ENCODE measurements at places on chromosomes 5 and 9. TPM values are rescaled to one million over a fixed set of nuclear protein-coding genes. Genes with fewer than 3 reads are reported as not detected.

DNA sequence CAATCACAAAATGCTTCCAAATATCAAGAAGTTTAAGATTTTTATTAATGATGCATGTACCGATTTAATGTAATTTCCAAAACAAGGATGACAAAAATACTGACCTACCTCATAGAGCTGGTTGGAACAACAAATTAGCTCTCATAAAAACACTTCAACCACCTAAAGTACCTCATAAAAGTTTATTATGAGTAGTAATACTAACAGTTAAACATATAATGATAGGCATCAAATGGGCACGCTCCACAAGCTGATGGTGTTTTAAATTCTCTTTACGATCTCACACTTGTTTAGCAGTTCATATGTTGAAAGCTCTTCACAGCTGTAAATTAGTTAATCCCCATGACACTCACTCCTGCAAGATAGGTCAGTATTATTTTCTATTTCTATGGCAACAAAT, 150.0 kb upstream of the KIF2A start:
- DNase-seq, result no peak

GRCh38 chr9:76323490-76323889, 70.7 kb downstream of the RFK start:
- DNase-seq, result no peak

The GPX3 gene
- 93.2 TPM for total RNA-seq

DNA sequence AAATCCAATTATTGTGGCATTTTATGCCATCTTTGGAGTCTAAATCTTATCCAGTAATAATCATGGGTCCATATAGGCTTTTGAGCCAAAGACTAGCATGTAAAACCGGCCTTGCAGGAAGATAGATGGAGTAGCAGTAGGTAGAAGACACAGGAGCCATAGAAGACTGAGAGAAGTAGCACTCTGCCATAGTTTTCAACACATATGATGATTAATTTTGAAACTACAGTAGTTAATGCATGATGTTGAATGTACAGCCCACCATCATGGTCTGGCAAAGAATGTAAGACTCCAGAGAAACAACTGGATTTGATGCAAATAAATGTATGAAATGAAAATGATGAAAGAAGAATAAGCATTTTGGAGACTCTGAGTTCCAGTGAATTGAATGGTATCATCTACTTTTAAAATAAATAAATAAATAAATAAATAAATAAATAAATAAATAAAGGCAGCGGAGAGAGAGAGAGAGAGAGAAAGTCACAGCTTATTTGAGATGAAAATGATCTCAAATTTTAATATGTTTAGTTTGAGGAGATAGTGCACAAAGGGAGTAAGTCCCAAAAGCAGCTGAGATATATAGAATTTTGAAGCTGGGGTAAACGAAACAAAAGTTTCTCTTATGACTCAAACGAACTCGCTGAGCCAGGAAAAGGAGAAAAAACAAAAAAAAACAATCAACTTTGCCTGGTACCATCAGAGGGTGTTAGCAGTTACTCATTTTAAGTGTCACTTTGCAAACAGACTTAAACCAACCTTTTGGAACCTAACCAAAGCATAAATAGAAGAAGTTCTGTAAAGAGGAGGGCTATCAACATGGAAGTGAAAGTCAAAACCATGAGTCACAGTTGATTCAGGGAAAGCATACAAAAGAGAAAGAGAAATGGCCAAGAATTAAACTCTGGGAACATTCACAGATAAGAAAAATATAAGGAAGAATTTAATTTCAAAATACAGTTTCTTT, 388.7 kb downstream of the CETN3 start:
- peak; percentile 80 for DNase-seq

The ELAVL2 gene
- total RNA-seq, result not detected

The ATG12 gene
- 48.7 TPM for total RNA-seq

DNA sequence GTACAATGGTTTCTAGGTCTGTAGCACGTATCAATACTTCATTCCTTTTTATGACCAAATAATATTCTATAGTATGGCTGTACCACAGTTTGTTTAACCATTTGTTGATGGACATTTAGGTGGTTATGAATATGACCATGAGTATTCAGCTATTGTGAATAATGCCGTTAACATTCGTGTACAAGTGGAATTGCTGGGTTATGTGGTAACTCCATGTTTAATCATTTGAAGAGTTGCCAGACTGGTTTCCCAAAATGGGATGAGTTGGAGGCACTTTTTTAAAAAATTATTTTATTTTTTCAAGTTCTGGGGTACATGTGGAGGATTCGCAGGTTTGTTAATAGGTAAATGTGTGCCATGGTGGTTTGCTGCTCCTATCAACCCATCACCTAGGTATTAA, 4.6 kb downstream of the SNX2 start:
- DNase-seq, result no peak

DNA sequence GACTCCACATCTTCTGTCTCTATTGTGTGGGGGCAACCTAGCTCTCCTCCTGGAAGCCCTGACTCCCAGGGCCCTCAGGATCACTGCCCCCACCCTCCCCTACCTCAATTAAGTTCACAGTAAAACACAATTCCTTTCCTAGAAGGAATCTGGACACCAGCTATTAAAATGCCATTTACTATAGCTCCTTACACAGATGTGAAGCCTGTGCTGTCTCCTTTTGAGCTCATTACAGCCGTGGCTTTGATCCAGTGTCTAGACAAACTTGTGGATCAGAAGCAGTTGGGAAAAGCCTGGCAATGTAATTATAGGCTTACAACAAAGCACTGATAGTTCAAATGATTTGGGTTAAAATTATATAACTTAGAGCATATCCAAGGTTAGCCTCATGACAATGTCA, 107.0 kb upstream of the SMIM23 start:
- DNase-seq, result no peak

GRCh38 chr9:104256031-104256695, 162.1 kb downstream of the SMC2 start:
- DNase-seq, result no peak

DNA sequence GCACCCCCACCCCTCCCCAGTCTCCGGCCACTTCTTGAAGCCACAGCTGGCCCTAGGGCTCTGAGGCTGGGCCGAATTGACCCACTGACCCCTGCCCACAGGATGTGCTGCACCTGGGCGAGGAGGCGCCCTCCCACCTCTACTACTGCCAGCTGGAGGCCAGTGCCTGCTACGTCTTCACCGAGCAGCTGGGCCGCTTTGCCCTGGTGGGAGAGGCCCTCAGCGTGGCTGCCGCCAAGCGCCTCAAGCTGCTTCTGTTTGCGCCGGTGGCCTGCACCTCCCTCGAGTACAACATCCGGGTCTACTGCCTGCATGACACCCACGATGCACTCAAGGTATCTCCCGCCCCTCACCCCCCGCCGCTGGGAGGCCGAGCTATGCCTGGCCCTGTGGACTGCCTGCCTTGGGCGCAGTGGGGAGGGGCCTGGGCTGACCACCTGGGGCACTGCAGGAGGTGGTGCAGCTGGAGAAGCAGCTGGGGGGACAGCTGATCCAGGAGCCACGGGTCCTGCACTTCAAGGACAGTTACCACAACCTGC, 21.3 kb downstream of the HK3 start:
- no peak for DNase-seq

GRCh38 chr5:153672347-153673090, 182.0 kb downstream of the GRIA1 start:
- DNase-seq, result no peak

The DMGDH gene
- 8.1 TPM for total RNA-seq

DNA sequence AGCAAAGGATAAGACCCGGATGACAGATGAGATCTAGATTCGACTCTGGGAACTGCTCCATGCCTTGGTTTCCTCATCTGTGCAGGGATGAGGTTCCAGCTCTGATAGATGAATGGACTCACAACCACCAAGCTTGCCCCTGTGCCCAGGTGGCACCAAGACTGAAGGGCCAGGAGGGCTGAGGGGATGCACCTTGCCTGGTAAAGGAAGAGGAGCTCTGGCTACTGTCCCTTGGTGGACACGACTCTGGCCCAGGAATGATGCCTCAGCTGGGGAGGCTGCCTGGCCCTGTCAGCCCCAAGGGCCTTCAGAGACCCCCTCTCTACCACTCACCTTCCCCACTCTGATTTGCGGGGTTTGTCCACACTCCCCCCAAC, 24.9 kb upstream of the ANXA6 start:
- no peak for DNase-seq

The GPRIN1 gene
- total RNA-seq, result 7.2 TPM

GRCh38 chr9:131835151-131835910, 95.5 kb upstream of the RAPGEF1 start:
- no peak for DNase-seq

- DNase-seq, result no peak
Observed at GRCh38 chr9:76561050-76561713, 102.2 kb downstream of the GCNT1 start.

- DNase-seq, result no peak
Observed at GRCh38 chr5:39578887-39579497, 154.2 kb upstream of the DAB2 start.

DNA sequence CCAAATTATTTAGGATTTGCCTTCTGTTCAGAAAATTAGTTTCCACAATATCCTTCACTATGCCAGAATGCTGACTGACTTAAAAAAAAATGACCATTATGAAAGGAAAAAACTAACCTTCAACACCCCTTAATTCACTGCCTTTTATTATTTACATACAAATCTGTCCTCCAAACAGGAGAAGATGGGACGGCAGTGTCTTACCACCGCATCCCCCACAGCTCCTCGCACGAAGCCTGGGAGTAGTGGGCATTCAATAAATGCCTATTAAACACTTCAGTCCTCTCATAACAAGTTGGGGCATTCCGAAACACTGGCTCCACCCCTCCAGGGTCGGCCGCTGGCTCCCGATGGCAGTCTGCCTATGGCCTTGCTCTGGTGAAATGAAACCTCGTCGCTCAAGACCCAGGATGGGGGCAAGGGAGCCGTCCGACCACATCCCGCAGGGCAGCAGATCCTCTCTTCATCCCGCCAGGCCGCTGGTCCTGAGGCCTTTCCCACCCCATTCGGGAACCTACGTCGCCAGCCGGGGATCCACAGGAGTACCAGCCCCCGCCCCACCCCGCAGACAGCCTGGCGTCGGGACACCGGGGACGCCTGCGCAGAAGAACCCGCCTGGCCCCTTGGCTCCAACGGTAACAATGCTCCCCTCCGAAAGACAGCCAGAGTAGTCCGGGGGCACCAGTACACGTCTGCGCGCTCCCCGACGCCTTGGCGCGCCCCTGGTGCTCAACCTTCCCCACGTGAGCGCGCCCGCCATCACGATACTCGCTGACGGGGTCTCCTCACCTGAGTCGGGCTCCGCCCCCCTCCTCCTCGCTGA, 613 bp downstream of the ZBTB5 start:
- DNase-seq, result no peak

GRCh38 chr5:135309391-135310327, 89.4 kb downstream of the MACROH2A1 start:
- DNase-seq, result no peak

The TMEM215 gene
- not detected for total RNA-seq

GRCh38 chr9:36966371-36967097, 67.5 kb downstream of the PAX5 start:
- no peak for DNase-seq

The ECSCR gene
- total RNA-seq, result not detected

GRCh38 chr9:119986713-119987112, 593.3 kb downstream of the CDK5RAP2 start:
- DNase-seq, result no peak

DNA sequence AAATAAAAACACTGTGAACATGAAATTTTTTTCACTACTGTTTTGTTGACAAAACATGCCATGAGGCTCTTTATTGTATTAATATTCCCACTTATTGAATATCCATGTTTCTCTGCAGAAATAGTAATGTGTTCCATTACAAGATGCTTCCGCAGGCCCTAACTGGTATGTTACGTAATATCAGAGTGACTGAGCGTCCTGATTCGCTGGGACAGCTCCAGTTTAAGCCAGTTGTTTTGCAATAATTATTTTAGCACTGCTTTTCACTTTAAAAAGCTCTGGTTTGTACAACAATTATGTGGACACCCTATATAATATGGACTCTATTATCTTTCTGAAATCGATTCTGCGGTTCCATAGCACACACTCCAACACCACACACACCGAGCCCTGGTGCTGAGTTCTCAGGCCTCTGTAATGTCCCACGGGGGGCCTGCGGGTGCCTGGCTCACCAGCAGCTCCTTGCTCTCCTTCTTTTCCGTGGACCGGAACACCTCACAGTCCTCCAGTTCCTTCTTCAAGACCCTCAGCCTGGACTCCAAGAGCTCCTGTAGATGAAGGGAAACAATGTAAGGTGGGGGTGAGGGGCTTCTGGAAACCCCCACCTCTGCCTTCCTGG, 1.8 kb downstream of the TRIM7 start:
- DNase-seq, result no peak

DNA sequence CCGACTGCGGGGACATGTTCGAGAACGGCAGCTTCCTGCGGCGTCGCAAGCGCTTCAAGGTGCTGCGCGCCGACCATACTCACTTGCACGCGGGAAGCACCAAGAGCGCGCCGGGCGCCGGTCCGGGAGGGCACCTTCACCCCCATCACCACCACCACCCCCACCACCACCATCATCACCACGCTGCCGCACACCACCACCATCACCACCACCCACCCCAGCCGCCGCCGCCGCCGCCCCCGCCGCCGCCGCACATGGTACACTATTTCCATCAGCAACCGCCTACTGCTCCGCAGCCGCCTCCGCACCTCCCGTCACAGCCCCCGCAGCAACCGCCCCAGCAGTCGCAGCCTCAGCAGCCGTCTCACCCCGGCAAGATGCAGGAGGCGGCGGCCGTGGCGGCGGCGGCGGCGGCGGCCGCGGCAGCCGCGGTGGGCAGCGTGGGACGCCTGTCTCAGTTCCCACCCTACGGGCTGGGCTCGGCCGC, 514 bp downstream of the FOXB2 start:
- DNase-seq, result no peak

The ANGPTL2 gene
- total RNA-seq, result not detected

GRCh38 chr9:95874303-95874988, 1.0 kb upstream of the ERCC6L2 start:
- DNase-seq, result peak; percentile 38

DNA sequence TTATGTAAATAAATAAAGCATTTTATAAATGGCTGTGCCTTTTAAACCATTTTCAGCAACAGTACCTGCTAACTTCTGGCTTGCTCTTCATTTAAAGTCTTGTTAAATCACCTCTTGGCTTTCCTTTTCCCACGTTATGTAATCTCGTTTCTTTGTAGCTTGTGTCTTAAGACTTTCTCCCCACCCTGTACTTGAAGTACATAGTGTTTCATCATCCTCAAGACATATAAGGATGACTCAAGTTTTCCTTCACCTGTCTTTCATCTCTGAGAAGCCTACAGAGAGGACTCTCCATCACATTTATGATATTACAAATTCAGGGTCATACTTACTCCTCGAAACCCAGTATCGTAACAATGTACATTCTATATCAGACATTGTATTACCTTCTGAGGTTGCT, 33.9 kb downstream of the PRELID2 start:
- DNase-seq, result no peak

- no peak for DNase-seq
Observed at GRCh38 chr5:74182603-74183002, 457.9 kb downstream of the ENC1 start.

- DNase-seq, result no peak
Observed at GRCh38 chr9:23172206-23172605, 653.8 kb downstream of the ELAVL2 start.
